CD4-positive, alpha-beta T cell (primary cell): ENCODE measurements at places on chromosomes 13 and 19. TPM values are rescaled to one million over a fixed set of nuclear protein-coding genes. Genes with fewer than 3 reads are reported as not detected.

DNA sequence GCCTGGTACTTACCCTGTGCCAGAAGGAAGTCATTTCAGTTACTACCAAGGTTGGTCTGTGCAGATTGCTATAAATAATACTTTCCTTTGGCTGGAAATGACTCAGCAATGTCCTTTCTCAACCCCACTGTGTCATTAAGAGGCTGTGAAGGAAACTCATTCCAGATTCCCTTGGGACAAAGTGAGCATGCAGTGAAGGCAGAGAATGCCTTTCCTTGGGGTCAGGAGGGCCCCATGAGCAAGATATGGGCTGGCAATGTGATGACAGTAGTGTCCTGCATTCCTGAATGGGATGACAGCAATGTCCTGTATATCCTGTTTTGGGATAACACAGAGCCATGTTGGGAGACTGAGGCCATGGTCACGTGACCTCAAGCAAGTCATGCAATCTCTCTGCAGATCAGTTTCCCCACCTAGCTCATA, 213.1 kb upstream of the TMTC4 start:
- H3K27ac ChIP-seq: no peak overlapping the region
- DNase-seq: no peak
- no peak overlapping the region for H3K4me3 ChIP-seq
- H3K4me1 ChIP-seq: no peaks in the 10 kb centered on the region
- no peaks in the 10 kb centered on the region for H3K27me3 ChIP-seq

GRCh38 chr19:39136225-39136940, 10.8 kb downstream of the PAK4 start:
- DNase-seq: no peak
- H3K36me3 ChIP-seq: no peaks in the 10 kb centered on the region
- H3K27ac ChIP-seq: no peak overlapping the region
- peaks cover 2% of the 10 kb centered on the region for H3K4me1 ChIP-seq
- no peak overlapping the region for H3K4me3 ChIP-seq

Gene CEACAM8
- total RNA-seq: not detected

DNA sequence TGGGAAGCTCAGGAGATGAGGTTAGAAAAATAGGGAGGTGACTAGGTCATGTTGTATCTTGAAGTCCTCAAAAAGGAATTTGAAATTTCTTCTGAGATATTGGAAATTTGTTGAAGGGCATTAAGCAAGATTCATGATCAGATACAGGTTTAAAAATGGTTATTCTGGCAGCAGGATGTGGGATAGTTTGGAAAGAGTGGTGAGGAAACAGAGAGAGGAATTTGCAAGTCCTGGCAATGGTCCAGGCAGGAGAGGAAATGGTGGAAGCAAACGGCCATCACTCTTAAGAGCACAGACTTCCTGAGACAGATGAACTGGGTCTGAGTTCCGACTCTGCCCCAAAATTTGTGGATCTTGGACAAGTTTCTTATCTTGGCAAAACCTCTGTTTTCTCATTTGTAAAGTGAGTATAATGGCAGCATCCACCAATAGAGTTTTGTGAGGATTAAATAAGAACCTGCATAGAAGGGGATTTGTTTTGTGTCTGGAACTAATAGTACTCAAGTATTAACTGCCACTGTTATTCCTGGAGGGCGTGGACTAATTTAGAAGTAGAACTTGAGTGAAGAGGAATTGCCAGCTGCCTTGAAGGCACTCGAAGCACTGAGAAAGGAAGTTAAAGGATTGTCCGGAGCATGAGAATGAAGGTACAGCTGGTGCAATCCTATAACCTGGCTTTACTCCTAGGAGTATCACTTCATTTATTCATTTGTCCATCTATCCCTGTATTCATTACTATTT, 99.6 kb downstream of the CCNA1 start:
- H3K27me3 ChIP-seq: no peaks in the 10 kb centered on the region
- DNase-seq: no peak
- no peaks in the 10 kb centered on the region for H3K4me1 ChIP-seq

DNA sequence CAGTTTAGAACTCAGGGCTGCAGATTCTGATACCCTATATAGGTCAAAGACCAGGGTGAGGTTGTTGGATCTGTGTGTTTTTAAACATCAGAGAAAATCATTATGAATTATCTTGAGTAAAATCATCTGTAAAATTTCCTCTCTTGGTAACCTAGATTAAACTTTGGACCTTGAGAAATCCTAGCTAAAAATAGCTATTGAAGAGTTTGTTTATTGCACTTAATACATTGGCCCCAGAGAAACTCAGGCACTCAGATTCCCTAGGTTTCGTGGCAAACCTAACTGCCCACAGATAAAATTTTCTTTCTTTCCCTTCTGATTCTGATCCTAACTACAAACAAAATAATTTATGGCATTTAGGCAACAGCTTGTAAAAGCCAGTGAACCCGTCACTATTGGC, 102.3 kb downstream of the GPC6 start:
- no peak overlapping the region for H3K4me3 ChIP-seq
- no peak for DNase-seq
- H3K27me3 ChIP-seq: no peaks in the 10 kb centered on the region
- H3K4me1 ChIP-seq: no peaks in the 10 kb centered on the region

Gene MED25
- total RNA-seq: 67.8 TPM
